Sciatic nerve (tissue), 2 donors: ENCODE measurements at places on chromosomes 7 and 10. TPM values are rescaled to one million over a fixed set of nuclear protein-coding genes. Genes with fewer than 3 reads are reported as not detected.

NPSR1 gene
- not detected for total RNA-seq

GIMAP1 gene
- 8.5 TPM for total RNA-seq

ARPC1A gene
- 110 TPM for total RNA-seq

OR9A2 gene
- total RNA-seq: 0.71 TPM

NUDT13 gene
- total RNA-seq: 2.2 TPM

ARID5B gene
- 63.8 TPM for total RNA-seq

GRID2IP gene
- total RNA-seq: 0.18 TPM
